Stimulated activated CD8-positive, alpha-beta memory T cell treated with anti-CD3 and anti-CD28 coated beads, Interleukin-7, amount 100 ng/mL, for 4 hours (primary cell): ENCODE measurements at places on chromosomes 1 and 21.

- DNase-seq: no peak
Measured at GRCh38 chr1:116376729-116377086, 3.7 kb downstream of the ATP1A1 start.

GRCh38 chr1:85936470-85936869, 220.1 kb downstream of the COL24A1 start:
- DNase-seq: no peak

DNA sequence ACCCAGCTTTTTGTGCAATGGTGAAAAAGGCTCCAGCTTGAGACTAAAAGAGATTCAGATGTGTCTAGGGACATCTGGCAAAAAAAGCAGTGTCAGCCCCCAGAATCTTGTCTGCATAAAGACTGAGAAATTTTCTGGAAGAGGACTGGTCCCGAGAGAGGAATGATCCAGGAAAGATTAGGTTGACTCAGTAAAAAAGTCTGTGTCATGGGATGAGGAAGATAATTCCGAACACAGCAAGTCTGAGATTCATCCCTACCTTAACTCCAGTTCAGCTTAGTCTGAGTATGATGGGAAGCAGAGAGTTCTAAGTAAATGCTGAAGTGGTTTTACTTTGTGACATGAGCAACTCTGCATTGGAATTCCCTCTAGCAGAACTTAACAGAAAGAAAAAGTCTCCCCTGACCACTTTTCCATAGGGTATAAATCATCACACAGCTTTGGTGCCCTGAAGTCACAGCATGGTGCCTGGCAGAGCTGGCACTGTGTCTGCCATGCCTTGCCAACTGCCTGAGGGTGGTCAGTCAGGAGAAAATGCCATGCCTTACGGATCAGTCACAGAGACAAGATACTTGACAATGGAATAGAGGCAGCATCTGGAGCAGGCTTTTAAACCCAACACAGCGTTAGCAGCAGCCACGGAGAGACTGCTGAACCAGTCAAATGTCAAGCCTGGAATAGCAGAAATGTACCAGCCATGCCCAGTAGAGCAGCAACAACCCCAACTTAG, 153.4 kb downstream of the ZC3H11B start:
- DNase-seq: no peak

GRCh38 chr1:95512925-95513324, 278.9 kb downstream of the RWDD3 start:
- DNase-seq: no peak

- DNase-seq: no peak
Measured at GRCh38 chr1:3439346-3440299, 14.8 kb upstream of the ARHGEF16 start.

DNA sequence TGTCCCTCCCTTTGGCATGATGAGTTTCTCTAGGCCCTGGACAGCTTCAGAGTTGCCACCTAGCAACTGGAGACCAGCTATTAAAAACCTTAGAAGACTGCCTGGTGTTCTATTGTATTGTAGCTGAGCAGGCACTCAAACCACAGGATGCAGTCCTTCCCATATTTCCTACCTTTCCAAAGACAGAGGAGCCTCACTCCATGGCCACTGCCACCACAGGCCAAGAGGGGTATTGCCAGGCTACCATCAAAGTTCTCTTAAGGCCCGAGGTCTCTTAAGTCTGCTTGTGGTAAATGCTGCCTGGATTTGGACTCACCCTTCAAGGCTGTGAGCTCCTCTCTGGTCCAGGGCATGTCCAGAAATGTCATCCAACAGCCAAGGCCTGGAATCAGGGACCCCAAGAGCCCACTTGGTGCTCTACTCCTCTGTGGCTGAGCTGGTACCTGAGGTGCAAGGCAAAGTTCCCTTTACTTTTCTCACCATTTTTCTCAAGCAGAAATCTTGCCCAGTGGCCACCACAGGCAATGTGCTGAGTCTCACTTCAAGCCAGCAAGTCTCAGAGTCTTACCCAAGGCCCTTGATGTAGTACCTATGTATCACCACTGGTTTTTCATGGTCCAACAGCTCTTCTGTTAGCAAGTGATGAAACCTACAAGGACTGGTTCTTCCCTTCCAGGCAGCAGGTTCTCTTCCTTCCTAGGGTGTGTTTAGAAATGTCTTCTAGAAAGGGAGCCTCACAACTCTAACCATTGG, 269.4 kb downstream of the AMY1C start:
- no peak for DNase-seq

- DNase-seq: no peak
Measured at GRCh38 chr1:208235982-208236761, 8.0 kb downstream of the PLXNA2 start.

GRCh38 chr1:110718452-110718851, 43.7 kb upstream of the KCNA3 start:
- DNase-seq: no peak

- no peak for DNase-seq
Measured at GRCh38 chr1:111649648-111650047, 30.1 kb downstream of the RAP1A start.

DNA sequence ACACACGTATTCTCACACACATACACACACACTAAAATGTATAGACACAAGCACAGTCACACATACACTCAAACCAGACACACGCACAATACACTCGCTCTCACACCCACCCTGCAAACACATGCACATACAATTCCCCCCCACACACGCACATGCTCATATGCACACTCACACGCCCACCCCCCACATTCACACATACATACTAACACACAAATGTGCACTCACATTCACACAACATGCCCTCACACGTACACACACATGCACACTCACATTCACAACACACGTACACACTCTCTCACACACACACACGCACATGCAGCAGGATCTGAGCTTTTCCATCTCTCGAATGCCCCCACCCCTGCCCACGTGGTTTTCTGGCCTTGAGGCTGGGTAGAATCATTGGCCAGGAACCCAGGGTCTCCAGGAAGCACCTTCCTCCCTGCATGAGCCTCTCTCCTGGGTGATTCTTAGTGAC, 589.7 kb downstream of the PTPRU start:
- no peak for DNase-seq

DNA sequence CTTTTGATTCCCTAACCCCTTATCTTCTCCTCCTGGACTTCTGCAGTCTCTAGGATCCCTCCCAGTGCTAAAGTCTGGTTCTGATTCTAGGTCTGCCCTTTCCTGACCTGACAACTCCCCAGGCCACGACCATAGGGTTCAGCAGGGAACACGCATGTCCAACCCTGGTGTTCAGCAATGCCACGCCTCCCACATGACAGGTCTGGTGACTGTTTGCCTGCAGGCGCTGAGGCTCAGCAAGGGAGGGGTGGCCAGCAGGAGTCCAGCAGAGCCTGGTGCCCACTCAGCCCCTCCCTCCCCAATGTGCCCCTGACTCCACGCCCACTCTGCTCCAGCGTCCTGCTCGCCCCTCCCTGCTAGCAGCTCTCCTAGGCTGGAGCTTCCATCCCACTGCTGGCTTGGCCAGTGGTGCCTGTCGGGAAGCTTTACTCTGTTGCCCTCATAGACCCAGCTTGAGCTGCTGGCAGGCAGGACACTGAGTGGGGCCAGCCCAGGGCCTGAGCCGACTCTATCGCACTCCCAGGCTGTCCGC, 17.3 kb downstream of the SLC9A1 start:
- DNase-seq: no peak

GRCh38 chr21:41168391-41169257, 664 bp downstream of the BACE2 start:
- no peak for DNase-seq

- no peak for DNase-seq
Measured at GRCh38 chr21:35019631-35020032, 29.5 kb downstream of the RUNX1 start.

GRCh38 chr1:246355411-246356230, 151.5 kb downstream of the SMYD3 start:
- DNase-seq: no peak

- no peak for DNase-seq
Measured at GRCh38 chr1:183569141-183569540, 21.1 kb downstream of the NCF2 start.

- no peak for DNase-seq
Measured at GRCh38 chr1:162670928-162671663, 38.8 kb downstream of the DDR2 start.

DNA sequence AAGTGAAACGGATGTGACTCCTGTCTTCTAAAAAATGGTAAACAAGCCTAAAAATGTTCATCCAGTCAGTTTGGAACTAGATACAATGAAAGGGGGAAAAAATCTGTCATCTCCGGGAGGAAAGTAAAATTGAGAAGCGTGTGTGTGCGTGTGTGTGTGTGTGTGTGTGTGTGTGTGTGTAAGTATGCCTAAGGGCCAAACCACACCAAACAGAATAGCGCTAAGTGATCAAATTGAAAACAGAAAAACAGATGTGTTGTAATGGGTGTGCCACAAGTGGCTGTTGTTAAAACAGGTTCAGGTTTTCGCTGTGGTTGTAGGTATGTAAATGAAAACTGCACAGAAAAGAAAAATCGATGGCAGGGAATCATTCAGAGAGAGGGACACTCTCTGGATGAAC, 106.7 kb downstream of the RNF220 start:
- DNase-seq: no peak

- no peak for DNase-seq
Measured at GRCh38 chr1:63381741-63382140, 14.3 kb downstream of the ALG6 start.

- DNase-seq: no peak
Measured at GRCh38 chr1:95169548-95169947, 52.4 kb downstream of the TLCD4 start.

- no peak for DNase-seq
Measured at GRCh38 chr1:200281201-200281835, 128.5 kb downstream of the ZNF281 start.

- no peak for DNase-seq
Measured at GRCh38 chr21:43850728-43851295, 14.2 kb upstream of the AGPAT3 start.

GRCh38 chr1:92638498-92638897, 146.4 kb downstream of the EVI5 start:
- DNase-seq: no peak

- DNase-seq: no peak
Measured at GRCh38 chr21:42524341-42525028, 10.8 kb downstream of the SLC37A1 start.

DNA sequence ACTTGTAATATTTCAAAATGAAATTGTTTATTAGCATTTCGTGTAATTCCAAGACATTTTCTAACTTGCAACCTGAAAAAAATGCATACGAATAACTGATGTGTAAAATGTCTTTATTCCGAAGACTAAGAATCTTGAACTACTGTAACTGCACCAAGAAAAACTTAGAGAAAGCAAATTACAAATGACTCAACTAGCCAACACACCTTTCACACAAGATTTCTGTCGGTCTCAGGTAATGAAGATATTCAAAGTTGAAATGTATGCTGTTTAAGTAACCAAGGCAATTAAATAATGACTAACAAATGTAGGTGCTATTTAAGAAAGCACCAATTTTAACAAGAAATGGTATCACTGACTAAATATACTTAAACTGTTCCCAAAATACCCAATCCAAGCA, 2.1 kb downstream of the CLSTN1 start:
- no peak for DNase-seq

GRCh38 chr1:86441581-86441980, 17.6 kb downstream of the CLCA2 start:
- no peak for DNase-seq
